ENCODE measurements at places on chromosomes 4 and X. TPM values are rescaled to one million over a fixed set of nuclear protein-coding genes. Genes with fewer than 3 reads are reported as not detected.

- DNase-seq: no peak
These were observed 66.8 kb upstream of the AFAP1 start for GRCh38 chr4:8006471-8006870.

DNA sequence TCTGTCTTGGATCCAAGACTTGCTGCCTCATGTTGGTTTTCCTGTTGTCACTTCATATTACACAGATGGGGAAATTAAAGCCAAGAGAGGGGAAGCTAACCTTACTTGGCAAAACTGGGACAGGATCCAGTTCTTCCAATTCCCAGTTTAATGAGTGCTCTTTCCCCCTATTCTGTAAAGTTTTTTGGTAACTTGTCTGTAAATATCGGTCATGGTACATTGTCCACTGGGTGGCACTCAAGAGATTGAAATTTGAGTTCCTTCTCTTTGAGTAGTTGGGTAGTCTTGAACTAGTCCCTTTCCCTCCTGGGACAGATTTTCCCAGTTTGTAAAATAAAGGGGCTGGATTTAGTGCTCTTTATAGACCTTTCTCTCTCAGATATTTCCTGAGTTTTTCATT is 12.4 kb upstream of the EOLA2 start:
- DNase-seq: no peak

DNA sequence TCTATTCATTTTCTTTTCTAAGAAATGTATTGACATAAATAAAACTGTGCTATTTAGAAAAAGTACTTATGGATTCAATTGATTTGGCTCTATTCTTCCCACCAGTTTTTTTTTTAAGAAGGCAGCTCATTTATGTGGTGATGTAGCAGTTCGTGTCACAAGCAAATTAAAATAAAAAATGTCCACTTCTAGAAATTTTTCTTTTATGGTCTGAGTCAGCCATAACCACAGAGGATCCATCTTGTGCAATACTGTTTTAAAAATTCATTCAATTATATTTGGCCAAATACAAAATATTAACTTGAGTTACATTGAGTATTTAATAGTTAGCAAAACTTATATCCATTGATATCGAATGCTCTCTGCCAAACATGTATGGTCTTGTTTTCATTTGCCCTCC is 207.9 kb upstream of the FAT1 start:
- DNase-seq: no peak

The ITM2A gene
- total RNA-seq: 57.8 TPM

DNA sequence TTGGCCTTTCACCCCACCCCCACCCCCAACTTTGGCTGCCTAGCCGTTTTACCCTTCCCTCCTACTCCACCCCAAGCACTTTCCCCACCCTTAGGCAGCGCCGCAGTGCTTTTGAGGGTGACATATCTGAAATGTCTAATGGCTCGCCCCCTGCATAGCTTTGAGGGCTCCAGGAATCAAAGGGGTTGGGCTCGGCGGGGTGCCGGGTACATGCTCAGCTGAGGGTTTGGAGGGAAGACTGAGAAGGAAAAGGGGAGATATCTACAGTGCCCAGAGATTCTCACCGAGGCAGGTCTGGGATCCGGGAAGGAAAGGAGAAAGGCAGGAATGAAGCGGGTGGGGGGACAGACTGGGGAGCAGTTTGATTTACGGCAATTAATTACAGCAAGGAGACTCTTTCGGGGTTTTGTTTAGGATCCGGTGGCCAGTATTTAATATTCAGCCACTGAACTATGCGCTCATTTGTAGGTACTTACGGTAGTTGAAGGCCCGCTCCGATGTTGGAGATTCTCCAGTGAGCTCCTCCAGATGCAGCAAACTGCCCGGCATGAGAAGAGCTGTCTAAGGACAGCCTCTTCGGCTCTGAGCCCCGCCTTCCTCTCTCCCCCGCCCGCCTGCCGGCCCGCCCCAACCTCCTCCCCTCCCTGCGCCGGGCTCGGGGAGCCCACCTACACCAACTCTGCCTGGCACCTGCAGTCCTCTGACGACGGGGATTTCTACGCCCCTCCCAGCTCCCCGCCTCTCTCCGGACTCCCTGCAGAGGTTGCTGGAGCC is at the start of gene IGSF1:
Gene IGSF1 (minus strand): TSS at position 569 of the 774 bp plus-strand sequence. CDS start 2,632 bp downstream, outside the sequence.
- DNase-seq: no peak

The NIPAL1 gene
- total RNA-seq: 0.43 TPM

DNA sequence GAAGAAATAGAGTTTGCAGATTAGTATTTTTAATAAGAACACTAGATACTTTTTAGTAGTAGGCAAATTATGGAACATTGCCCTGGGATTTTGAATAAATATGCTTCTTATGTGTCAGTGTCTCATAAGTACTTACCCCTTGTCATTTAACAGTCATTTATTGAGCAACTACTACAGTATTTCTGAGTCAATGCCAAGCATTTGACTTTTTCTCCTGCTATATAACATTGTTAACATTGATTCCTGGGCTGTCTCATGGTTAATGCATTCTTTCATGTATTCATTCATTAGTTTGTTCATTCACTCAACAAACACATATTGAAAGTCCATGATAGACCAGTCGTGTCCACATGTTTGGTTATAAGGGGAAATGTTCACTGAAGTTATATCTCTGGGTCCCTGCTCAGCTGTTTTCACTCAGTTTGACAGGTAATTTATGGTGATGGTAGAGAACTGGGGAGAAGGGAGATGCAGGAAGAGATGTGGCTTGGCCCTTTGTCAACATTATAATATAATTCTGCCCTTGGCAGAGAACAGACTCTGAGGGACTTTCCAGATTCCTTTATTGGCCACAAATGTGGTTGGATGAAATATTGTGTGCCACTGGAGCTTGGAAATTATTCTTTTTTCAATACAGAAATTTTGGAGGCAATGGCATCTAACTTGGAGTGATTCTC is 49.8 kb downstream of the OSTC start:
- DNase-seq: no peak

GRCh38 chrX:95290455-95290854 is 1394.2 kb upstream of the DIAPH2 start:
- no peak for DNase-seq

GRCh38 chr4:139177049-139177868 is at the start of gene ELF2:
ELF2 (minus strand) TSS chr4:139177218; CDS start chr4:139137701, 39,517 bp downstream.
- DNase-seq: peak; percentile 97

The TRIM2 gene
- total RNA-seq: 23.4 TPM

- no peak for DNase-seq
These were observed 219.4 kb upstream of the ZC4H2 start for GRCh38 chrX:65195621-65196020.

- DNase-seq: no peak
These were observed 92.6 kb downstream of the CCSER1 start for GRCh38 chr4:90219822-90220221.

GRCh38 chr4:169604131-169604900 is 8.1 kb downstream of the NEK1 start:
- DNase-seq: no peak

DNA sequence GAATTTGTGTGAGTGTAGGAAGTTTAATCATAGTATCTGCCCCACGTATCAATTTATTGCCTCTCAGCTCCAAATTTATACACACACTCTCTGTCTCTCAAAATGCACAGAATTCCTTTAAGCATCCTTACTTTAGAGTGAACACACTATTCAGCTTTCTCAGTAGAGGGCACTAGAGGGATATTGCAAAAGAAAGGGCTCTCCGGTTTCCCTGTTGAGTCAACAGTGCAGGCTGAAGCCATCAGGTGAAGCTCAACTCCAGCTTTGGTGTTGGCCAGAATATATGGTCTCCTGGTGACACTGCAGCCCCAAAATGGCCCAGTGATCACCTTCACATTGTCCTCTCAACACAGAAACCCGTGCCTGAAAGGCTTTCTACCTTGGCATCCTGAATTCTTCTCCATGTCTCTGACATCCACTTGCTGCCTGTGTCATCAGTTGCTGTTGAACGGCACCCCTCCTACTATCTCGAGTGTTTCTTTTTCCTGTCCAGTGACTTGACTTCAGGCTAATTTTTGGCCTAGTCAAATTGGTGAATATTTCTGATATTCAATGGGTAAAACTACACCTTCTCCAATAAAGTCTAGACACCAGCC is 670.5 kb downstream of the GABRG1 start:
- no peak for DNase-seq

GRCh38 chr4:3689576-3690550 is 76.3 kb upstream of the ADRA2C start:
- DNase-seq: no peak

GRCh38 chrX:68424719-68425118 is 8.6 kb downstream of the OPHN1 start:
- DNase-seq: no peak

- DNase-seq: peak; percentile 80
These were observed at the start of gene MTMR8 for GRCh38 chrX:64394874-64395567. MTMR8 (minus strand) TSS chrX:64395452; CDS start chrX:64395363, 89 bp downstream.

- no peak for DNase-seq
These were observed 5.2 kb downstream of the APBB2 start for GRCh38 chr4:41209187-41209586.

- DNase-seq: no peak
These were observed 67.9 kb upstream of the STK26 start for GRCh38 chrX:131955099-131955777.

DNA sequence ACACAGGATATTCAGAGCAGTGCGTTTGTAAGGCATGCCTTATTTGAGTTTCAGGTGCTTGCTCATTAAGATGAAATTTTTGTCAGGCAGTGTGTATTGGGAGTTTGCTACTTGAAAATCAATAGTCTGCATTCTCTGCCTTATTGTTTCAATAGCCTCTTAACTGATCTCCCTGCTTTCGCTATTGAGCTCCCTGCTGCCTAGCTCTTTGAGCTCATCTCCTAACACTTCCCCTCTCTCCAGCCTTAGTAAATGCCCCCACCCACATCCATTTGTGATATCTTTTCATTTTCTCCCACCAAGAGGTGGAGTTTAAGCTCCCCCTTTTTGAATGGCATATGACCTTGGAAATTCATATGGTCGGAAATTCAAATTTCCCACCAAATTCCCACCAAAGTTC is 256.6 kb downstream of the IL1RAPL1 start:
- DNase-seq: no peak

- no peak for DNase-seq
These were observed 418.5 kb upstream of the HS3ST1 start for GRCh38 chr4:11847167-11847566.

DNA sequence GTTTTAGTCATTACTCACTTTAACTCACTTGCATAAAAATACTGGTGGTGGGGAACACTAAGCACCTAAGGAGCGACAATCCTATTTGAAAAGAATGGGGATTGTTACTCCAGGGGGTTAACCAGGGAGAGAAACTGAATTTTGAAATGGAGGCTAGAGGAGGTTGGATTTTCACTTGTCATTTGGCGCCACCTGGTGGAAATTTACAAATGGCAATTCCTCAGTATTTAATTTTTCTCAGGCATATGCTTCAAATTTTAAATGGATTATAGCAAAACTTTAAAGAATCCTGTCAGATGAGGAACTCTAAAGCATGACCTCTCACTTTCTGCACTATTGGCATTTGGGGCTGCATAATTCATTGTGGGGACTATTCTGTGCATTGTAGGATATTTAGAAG is 2.7 kb upstream of the GEMIN8 start:
- DNase-seq: no peak

DNA sequence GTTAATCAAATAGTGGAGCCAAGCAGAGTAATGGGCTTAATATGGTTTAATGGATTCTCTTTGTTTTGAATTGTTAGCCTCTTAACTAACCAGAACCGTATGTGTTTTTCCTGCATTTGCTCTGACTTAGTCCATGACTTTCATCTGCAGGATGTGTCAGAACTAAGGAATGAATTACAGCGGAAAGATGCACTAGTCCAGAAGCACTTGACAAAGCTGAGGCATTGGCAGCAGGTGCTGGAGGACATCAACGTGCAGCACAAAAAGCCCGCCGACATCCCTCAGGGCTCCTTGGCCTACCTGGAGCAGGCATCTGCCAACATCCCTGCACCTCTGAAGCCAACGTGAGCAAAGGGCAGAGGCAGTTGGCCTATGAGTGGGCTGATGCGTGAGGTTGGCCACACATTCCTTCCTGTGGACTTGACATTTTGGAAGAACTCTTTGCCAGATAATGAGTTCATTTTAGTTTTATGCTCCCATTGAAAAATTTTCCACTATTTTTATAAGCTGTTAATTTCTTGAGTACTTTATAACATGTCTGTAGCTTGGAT is 9.1 kb downstream of the MED28 start:
- peak; percentile 65 for DNase-seq

The TBC1D9 gene
- 15.0 TPM for total RNA-seq

DNA sequence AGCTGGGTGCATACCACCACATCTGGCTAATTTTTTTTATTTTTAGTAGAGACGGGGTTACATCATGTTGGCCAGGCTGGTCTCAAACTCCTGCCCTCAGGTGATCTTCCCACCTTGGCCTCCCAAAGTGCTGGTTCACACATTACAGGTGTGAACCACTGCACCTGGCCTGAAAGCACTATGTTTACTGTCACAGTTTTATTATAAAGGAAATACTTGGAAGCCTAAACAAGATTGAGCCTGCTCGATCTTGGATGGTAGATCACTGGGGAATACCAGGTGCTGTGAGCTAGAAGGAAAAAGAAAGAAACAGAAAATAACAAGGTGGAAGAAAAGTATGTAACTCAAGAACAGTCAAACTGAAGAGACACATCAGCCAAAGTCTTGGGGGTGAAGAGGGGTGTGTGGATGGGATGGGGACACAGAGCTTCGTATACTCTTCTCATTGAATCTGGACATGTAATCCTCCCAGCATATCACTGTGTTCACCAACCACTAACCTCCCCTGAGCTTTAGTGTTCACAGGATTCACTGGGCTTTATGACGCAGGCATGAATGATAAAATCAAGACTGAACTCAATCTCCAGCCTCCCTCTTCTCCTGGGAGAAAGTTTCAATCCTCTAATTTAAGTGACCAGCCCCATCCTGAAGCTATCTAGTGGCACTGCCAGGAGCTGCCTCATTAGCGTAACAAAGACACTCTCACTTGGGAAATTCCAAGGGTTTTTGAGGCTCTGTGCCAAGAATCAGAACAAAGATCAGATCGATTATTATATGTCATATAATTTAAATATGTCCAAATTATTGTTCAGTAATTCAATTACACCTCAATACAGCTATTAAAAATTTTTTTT is 40.9 kb downstream of the PDS5A start:
- no peak for DNase-seq

The RHOXF2B gene
- total RNA-seq: not detected

The CSAG3 gene
- total RNA-seq: not detected

The NEUROG2 gene
- total RNA-seq: not detected

DNA sequence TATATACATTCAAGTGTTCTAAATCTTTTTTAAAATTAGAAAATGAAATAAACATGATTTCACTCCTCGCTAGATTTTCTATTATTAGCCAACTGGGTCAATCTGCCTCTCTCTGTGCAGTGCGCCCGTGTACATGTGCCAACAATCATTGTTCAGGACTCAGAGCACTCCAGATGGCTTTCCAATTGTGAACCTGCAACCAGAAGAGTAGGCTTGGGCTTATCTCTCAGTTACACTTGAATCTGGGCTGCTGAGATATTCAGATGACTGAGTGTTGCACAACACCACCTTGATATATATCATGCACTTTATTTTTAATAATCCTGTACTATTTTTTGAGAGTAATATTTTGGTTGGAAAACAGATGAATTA is 184.0 kb upstream of the FSTL5 start:
- DNase-seq: peak; percentile 74

- no peak for DNase-seq
These were observed 88.3 kb downstream of the BCOR start for GRCh38 chrX:40009462-40009851.

- DNase-seq: no peak
These were observed 355.7 kb upstream of the NOCT start for GRCh38 chr4:138659812-138660316.

Measured in cardiac septum (tissue), 1 donor.